ENCODE measurements at places on chromosomes 3 and 15. TPM values are rescaled to one million over a fixed set of nuclear protein-coding genes. Genes with fewer than 3 reads are reported as not detected.

CCDC39 gene
- total RNA-seq = not detected

KIF23 gene
- total RNA-seq = not detected

CLDN16 gene
- total RNA-seq = not detected

CCR8 gene
- 5.3 TPM for total RNA-seq

MESP2 gene
- not detected for total RNA-seq

SQOR gene
- 47.9 TPM for total RNA-seq

NAA80 gene
- 33.7 TPM for total RNA-seq

PGBD4 gene
- 4.7 TPM for total RNA-seq

TMEM42 gene
- total RNA-seq = 26.1 TPM

STRA6 gene
- total RNA-seq = not detected

CNTN4 gene
- total RNA-seq = not detected

SLC6A20 gene
- not detected for total RNA-seq

HYAL3 gene
- 5.1 TPM for total RNA-seq

TRH gene
- total RNA-seq = not detected

BFSP2 gene
- total RNA-seq = not detected

NME9 gene
- total RNA-seq = 1.0 TPM

ACVR2B gene
- 13.2 TPM for total RNA-seq

ZNF106 gene
- total RNA-seq = 41.1 TPM

RETNLB gene
- not detected for total RNA-seq

CD47 gene
- 224 TPM for total RNA-seq

PLXNA1 gene
- total RNA-seq = 18.9 TPM

MYO1E gene
- 4.6 TPM for total RNA-seq

PLEKHO2 gene
- total RNA-seq = 22.7 TPM

CERS3 gene
- 1.9 TPM for total RNA-seq

COL6A5 gene
- not detected for total RNA-seq

AGBL1 gene
- not detected for total RNA-seq
